Astrocyte of the hippocampus (primary cell): ENCODE measurements at places on chromosomes 4 and X.

GRCh38 chr4:126777649-126778048 lies 855.1 kb upstream of the INTU start:
- no peak for DNase-seq

GRCh38 chrX:110294087-110294486 lies 23.8 kb downstream of the AMMECR1 start:
- no peak for DNase-seq

- no peak for DNase-seq
Measured at GRCh38 chrX:64192040-64192439, 13.5 kb downstream of the AMER1 start.

GRCh38 chrX:13892856-13893255 lies 76.0 kb upstream of the GPM6B start:
- no peak for DNase-seq

DNA sequence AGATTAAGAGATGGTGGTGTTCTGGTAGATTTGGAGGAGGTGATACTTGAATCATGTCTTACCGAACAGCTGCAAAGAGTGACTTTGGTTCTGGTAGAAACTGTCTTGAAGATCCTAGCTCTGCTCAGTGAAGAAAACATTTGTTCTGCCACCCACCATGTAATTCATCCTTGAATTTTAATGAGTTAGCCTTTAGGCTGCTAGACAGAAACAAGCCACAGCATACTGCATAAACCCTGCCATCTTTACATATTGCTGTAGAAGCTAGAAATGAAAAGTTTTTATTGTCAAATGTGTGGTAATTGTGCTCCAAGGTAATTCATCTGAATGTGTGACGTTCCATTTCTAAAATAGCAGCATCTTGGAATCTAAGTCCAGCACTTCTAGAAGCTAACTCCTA lies 161.0 kb upstream of the RAPGEF2 start:
- no peak for DNase-seq

- peak; percentile 44 for DNase-seq
Measured at GRCh38 chrX:150364347-150365050, 1.4 kb downstream of the MAMLD1 start.

- DNase-seq, result no peak
Measured at GRCh38 chr4:26346203-26346620, 25.4 kb downstream of the RBPJ start.

- DNase-seq, result no peak
Measured at GRCh38 chr4:65021737-65022136, 612.5 kb upstream of the TECRL start.

GRCh38 chr4:72031868-72032608 lies at the start of gene NPFFR2:
TSS of gene NPFFR2 (plus strand) at chr4:72032000. CDS start at chr4:72128592, 96,592 bp downstream.
- DNase-seq, result peak; percentile 80

DNA sequence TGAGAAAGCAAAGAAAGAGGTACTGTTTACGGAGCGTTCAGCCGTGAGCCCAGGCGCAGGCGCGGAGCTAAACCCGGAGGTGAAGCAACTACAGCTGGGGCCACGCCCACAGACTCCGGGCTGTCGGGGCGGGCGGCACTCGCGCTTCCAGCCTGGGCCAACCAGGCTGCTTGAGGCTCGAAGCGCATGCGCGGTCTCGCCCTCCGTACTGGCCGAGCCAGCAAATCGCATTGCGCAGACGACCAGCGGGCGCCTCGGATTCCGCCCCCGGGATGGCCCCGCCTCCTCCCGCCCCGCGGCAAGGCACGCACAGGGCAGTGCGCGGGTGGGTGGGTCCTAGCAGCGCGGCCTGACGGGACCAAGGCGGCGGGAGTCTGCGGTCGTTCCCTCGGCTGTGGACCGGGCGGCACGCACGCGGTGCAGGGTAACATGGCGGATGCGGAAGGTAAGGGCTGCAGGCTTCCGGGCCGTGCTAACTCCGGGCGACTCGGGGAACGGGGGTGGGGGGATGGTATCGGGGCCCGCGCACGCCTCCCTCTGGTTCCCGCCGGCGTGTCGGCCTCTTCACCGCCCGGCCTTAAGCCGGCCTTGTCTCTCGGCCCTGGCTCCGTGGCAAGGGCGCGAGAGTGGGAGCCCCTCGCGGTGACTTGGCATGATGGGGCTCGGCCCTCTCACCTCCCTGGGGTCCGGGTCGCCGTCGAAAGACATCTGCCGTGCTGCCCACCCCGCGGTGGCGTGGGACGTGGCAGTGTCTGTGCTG lies at the start of gene DKC1:
Gene DKC1 (plus strand): TSS at position 328 of the 760 bp plus-strand sequence. CDS start 102 bp downstream, at position 430.
- peak; percentile 98 for DNase-seq

DNA sequence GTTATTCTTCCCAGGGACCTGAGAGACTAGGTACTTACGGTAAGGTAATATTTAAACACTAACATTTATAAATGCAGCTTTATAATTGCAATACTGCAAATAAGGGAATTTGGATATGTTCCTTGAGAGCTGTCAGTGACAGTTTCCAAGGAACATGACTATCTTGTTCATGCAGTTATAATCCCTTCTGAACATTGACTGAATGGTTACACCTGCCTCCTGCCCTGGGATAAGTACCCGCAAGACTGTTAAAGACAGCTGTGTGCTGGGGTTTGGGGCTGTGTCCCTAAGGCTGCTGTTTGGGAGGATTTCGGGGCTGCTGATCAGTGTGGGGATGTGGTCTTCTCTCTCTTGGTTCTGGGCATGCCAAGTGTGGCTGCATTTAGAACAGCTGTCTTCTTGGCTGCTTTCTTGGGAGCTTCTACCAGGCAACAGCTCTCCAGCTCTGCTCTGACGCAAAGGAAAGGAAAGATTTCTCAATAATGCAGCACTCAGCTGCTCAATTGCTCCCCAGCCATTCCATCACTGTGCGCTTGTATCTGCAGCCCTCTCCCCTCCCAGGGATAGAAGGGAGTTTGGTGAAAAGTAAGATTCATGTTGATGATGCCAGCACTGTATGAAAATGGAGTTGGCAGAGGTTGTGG lies 298.8 kb upstream of the TAPT1 start:
- no peak for DNase-seq

- DNase-seq, result peak; percentile 46
Measured at GRCh38 chrX:38249965-38250364, 29.3 kb upstream of the SRPX start.

GRCh38 chr4:112172180-112172579 lies 26.9 kb downstream of the FAM241A start:
- no peak for DNase-seq

DNA sequence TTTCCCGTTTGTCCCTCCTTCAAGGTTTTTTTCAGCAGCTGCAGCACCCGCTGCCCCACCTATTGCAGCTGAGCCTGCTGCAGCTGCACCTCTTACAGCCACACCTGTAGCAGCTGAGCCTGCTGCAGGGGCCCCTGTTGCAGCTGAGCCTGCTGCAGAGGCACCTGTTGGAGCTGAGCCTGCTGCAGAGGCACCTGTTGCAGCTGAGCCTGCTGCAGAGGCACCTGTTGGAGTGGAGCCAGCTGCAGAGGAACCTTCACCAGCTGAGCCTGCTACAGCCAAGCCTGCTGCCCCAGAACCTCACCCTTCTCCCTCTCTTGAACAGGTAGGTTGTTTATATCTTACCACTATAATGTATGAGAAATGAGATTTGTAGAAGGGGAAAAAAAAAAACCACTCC lies 4.5 kb downstream of the PRR27 start:
- no peak for DNase-seq

GRCh38 chr4:152039691-152040090 lies 278.9 kb upstream of the GATB start:
- DNase-seq, result no peak

- DNase-seq, result peak; percentile 13
Measured at GRCh38 chrX:112235547-112235946, 153.0 kb upstream of the TRPC5 start.

GRCh38 chr4:123170843-123171242 lies 225.8 kb upstream of the SPRY1 start:
- DNase-seq, result no peak

GRCh38 chr4:726235-726787 lies 20.7 kb downstream of the PCGF3 start:
- DNase-seq, result no peak

DNA sequence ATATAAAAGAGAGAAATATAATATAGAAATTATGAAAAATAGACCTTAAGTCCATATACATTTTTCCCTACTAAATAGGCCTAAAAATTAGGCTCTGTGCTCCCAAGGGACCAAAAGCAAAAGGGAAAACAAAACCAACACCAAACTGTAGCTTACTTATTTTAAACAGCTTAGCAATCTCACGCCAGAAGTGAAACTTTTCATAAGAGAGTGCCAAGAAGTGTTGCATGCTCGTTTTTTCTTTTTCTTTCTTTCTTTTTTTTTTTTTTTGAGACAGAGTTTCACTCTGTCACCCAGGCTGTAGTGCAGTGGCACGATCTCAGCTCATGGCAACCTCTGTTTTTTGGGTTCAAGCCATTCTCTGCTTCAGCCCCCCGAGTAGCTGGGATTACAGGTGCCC lies 250.4 kb downstream of the TMA16 start:
- DNase-seq, result no peak

- no peak for DNase-seq
Measured at GRCh38 chrX:124086411-124086810, 124.9 kb downstream of the STAG2 start.

GRCh38 chr4:186500721-186501304 lies 54.6 kb downstream of the MTNR1A start:
- DNase-seq, result no peak

DNA sequence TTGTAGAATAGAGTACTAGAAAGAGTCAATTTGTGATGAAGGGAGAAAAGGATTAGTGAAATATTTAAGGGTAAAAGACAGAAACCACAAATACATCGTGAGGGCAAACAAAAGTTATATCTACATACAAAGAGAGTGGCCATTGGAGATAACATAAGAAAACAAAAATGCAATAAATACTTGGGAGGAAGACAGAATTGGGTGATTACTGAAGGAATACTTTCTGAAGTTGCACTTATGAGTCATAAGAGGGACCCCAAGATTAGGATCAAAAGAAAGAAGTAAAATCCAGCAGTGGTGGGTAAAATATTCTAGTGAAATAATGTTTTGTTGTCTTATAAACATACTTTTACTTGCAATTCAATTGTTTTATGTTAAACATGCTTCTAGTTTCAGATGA lies 53.7 kb downstream of the GLRA3 start:
- no peak for DNase-seq

DNA sequence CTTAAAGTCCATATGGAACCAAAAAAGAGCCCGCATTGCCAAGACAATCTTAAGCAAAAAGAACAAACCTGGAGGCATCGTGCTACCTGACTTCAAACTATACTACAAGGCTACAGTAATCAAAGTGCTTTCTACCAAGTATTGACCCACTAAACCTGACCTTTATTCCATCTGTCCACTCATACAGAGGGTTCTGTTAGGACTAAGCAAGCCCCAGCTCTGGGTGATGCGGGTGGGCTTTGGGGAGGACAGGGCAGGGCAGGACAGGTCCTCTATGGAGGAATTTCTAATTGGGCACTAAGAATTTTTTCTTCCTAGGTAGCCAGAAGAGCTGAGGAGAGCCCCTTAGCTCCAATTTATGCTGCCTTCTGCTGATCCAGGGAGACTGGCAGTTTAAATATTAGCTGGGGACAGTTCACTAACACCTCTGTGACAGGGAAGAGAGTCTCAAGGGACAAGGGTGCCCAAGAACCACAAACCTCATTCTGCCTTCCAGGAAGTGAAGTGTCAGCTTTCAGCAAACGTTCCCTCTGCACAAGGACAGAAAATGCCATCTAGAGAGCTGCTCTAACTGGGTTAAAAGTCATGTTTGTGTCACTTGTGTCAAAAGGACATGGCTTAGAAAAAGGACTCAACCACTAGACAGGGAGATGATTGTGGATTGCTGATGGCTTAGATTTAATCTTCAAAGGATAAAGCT lies 143.2 kb downstream of the KIT start:
- DNase-seq, result no peak

- DNase-seq, result no peak
Measured at GRCh38 chrX:107748506-107748905, 27.1 kb downstream of the TSC22D3 start.

DNA sequence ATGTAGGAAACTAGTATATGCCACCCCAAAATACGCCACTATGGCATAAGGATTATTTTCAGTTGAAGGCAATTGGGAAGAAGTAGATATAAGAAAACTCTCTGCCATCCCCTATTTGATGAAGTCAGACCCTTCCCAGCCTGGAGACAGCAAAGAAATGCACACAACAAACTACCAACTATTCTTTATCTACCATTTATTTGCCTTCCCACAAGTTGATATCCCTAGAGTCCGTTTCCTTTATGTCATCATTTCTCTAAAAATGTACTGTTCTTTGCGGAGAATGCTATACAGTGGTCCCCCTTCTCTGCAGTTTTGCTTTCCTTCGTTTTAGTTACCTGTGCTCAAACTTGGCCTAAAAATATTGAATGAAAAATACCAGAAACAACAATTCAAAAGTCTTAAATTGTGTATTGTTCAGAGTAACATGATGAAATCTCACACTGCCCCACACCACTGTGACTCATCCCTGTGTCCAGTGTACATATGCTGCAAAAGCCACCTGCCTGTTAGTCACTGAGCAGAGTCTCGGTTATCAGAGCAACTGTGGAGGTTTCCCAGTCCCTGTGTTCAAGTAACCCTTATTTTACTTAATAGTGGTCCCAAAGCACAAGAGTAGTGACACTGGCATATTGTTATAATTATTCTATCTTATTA lies 152.3 kb downstream of the WDFY3 start:
- peak; percentile 78 for DNase-seq

DNA sequence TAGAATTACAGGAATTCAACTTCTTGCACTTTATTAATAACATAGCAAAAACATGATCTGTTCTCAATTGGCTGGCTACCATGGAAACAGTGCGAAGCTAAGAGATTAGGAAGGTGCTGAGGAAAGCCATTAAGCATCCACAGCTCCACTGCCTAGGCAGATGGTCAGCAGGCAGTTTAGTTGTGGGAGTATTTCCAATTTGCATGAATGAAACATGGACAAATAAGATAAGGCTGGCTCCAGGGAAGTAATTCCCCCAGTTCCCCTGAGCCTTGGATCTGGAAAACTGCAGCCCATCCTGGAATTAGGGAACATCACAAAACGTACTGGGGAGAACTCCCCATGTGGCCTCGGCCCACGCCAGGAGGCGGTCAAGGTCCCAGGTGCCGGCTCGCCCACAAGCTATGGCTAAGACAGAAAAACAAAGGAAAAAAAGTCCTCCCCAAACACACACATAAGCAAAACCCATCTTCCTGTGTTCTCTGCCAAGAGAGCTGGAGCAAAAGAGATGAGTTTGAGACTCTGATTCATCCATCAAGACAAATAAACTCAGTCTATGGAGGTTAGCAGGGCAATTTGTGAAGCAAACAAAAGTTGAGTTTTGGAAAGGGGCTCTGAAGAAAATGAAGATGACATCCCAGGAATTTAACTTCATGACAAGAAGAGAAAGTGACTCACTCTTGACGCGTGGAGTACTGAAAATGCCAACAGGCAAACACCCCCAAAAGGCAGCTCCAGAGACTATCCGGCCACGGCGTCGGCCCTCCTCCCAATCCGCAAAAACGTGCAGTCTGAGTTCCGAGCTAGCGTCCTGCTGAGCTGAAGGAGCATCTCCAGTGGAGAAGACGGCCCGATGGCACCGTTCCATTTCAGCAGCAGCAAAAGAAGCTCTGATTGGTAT lies 45.1 kb downstream of the IGFBP7 start:
- peak; percentile 55 for DNase-seq

DNA sequence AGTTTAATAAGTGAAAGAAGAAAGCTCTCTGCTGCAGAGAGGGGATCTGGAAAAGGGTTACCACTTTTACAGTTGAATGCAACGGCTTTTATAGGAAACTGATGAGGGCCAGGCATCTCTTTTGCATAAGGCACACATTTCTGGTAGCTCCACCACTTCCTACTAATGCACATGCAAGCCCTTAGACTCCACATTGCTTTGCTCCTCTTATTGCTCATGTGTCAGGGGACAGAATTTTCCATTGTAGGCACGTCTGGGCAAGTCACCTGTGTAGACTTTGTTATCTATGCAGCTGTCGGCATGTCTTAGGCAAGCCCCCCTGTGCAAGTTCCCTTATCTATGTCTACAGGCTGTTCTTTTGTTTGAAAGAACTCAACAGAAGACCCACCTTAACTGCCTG lies 294.6 kb upstream of the STS start:
- DNase-seq, result no peak
